Tibial nerve (tissue), 4 donors: ENCODE measurements at places on chromosomes 11 and 22. TPM values are rescaled to one million over a fixed set of nuclear protein-coding genes. Genes with fewer than 3 reads are reported as not detected.

DNA sequence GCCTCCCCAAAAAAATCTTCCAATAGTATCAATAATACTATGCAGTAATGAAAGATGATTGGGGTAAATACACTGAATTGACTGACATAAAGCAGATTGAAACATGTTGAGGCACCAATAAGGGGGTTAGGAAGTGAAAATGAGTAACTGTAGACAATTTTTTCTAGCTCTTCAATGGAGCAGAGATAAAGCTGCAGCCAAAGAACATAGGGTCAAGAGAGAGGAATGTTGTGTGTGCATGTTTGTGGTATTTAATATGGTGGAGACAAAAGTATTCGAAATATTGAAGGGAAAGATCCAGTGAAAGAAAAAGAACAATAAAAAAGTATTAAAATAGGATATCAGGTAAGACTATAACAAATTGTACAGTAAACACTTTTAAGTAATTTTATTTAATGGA is 450.0 kb upstream of the CCDC179 start:
- no peak overlapping the region for H3K27ac ChIP-seq
- H3K4me1 ChIP-seq = no peaks in the 10 kb centered on the region
- no peak overlapping the region for H3K4me3 ChIP-seq

DNA sequence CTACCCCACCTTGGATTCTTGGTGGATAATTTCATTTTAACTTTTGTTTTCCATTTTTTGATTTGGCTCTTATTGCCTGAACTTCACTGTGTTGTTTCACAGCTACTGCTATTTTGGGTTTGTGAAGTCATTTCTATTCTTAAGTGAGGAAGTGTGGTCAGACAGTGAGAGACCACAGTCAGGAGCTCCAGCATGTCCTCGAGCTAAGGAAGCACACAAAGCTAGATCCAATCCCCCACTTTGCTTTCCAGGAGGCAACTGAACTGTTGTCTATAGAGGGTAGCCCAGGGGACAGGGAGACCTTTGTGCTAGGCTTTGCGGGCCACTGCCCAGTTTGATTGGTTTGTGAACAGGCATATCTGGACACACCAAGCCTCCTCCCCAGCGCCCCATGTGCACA is 251.8 kb upstream of the KIRREL3 start:
- H3K4me3 ChIP-seq = no peak overlapping the region
- H3K27ac ChIP-seq = no peak overlapping the region
- no peaks in the 10 kb centered on the region for H3K4me1 ChIP-seq
- no peaks in the 10 kb centered on the region for H3K36me3 ChIP-seq

- H3K27ac ChIP-seq = no peak overlapping the region
- DNase-seq = no peak
- H3K27me3 ChIP-seq = no peaks in the 10 kb centered on the region
Measured at GRCh38 chr11:124346311-124346955, 26.4 kb upstream of the OR8D2 start.

ART1 gene
- 2.4 TPM for total RNA-seq

SCUBE1 gene
- total RNA-seq = 187 TPM

INS gene
- not detected for total RNA-seq
